Dermis microvascular lymphatic vessel endothelial cell (primary cell): ENCODE measurements at places on chromosomes 12 and 14.

GRCh38 chr14:92308716-92309115 lies 14.2 kb upstream of the SLC24A4 start:
- no peak for DNase-seq

GRCh38 chr12:47819138-47819895 lies 386 bp downstream of the HDAC7 start:
- no peak for DNase-seq

GRCh38 chr14:84792722-84793410 lies 737.1 kb upstream of the FLRT2 start:
- DNase-seq, result no peak

DNA sequence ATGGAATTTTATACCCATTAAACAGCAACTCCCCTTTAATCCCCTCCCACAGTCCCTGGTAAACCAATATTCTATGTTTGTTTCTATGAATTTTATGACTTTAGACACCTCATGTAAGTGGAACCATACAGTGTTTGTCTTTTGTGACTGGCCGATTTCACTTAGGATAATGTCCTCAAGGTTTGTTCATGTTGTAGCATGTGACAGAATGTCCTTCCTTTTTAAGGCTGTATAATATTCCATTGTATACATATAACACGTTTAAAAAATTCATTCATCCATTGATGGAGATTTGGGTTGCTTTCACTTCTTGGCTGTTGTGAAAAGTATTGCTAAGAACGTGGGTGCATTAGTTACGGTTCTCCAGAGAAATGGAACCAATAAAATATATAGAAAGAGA lies 40.2 kb downstream of the ARF6 start:
- DNase-seq, result no peak

GRCh38 chr12:110289044-110289710 lies 8.1 kb downstream of the ATP2A2 start:
- DNase-seq, result no peak

DNA sequence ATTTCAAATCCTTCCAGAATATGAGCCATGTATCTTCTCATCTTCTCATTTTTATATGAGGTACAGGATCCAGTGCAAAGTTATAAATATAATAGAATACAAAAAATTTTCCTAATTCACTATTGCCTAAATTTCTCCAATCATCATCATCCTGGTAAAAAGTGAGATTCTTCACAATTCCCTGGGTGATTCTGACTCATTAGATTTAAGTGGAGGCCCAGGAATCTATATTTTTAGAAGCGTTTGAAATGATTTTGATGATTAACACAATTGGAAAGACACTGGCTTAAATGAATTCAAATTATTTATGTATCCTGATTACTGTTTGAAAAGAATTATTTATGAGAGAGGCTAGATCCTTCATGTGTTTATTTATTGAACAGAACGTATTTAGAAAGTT lies 380.3 kb upstream of the PDE3A start:
- DNase-seq, result no peak

GRCh38 chr12:112557951-112558630 lies 139.3 kb downstream of the PTPN11 start:
- DNase-seq, result no peak

GRCh38 chr12:58224536-58225105 lies 283.3 kb downstream of the ATP23 start:
- peak; percentile 18 for DNase-seq
